ENCODE measurements at places on chromosomes 1 and 21.

- peak; percentile 49 for DNase-seq
Measured at GRCh38 chr1:179082999-179083335, 1.1 kb downstream of the TOR3A start.

GRCh38 chr1:110341146-110341871 lies 2.1 kb downstream of the RBM15 start:
- no peak for DNase-seq

GRCh38 chr1:177142010-177142409 lies 22.5 kb downstream of the ASTN1 start:
- DNase-seq = no peak

DNA sequence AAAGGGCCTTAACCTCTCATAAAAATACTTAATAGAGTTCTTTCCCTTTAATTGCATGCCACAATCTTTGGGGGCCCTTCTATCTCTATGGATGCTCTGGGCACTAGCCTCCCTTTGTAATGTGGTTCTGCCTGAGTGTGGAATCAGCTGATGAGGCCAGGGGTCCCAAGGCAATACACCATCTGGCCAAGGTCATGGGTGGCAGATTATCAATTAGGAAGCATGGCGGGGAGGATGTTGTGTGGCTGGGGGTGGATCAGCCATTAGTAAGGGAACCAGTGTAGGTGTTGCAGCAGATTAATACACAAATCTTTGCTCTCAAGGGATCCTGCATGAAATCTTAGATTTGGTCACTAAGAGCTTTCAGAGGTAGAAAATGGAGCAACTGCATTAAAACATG lies 35.3 kb downstream of the NHLH2 start:
- no peak for DNase-seq

DNA sequence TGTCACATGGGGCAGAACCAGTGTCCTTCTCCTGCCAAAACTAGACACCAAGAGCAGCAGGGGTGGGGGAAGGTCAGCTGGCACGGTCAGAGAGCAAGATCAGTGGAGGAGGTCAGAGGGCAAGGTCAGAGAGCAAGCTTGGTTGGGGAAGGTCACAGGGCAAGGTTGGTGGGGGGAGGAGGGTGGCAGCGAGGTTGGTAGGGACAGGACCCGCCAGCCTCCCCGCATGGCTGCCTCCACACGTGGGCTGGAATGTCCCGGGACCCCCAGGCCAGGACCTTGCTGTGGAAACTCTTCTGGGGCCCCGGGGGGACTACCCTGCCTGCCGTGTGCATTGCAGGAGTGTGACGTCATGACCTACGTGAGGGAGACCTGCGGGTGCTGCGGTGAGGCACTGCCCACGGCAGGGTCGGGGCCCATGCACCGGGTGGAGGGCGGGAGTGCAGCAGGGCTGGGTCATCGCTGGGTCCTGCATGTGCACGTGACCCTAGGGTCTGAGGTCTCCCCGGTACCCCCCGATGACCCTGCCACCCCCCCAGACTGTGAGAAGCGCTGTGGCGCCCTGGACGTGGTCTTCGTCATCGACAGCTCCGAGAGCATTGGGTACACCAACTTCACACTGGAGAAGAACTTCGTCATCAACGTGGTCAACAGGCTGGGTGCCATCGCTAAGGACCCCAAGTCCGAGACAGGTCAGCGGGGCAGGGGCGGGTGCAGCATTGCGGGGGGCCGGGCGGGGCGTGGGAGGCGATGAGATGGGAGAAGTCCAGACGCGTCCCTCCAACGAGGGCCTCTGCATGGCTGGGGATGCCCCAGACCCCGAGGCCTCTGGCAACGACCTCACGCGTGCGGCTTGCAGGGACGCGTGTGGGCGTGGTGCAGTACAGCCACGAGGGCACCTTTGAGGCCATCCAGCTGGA lies 27.3 kb downstream of the COL6A2 start:
- no peak for DNase-seq

- DNase-seq = no peak
Measured at GRCh38 chr1:67749263-67749843, 64.4 kb downstream of the GADD45A start.

GRCh38 chr1:52574594-52574993 lies 21.7 kb upstream of the TUT4 start:
- peak; percentile 91 for DNase-seq

GRCh38 chr1:226691247-226691646 lies 47.8 kb downstream of the ITPKB start:
- no peak for DNase-seq

- no peak for DNase-seq
Measured at GRCh38 chr1:205587581-205587980, 44.2 kb downstream of the ELK4 start.

GRCh38 chr21:21845901-21846300 lies 847.7 kb downstream of the NCAM2 start:
- no peak for DNase-seq

DNA sequence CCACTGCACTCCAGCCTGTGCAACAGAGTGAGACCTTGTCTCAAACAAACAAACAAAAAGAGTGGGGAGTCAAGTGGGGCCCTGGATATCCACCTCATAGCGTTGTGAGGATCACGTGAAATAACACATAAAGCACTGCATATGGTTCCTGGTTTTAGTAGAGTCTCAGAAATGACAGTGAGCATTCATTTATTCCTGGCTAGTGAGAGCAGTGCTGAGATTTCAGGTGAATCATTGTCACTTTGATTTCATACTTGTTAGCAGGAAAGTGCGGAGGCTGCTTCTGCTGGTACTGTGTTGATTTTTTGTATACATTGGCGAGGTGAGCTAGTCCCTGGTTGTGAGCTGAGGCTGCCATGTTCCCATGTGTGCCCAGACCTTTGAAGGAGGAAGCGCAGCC lies 22.9 kb downstream of the ARHGEF10L start:
- no peak for DNase-seq

DNA sequence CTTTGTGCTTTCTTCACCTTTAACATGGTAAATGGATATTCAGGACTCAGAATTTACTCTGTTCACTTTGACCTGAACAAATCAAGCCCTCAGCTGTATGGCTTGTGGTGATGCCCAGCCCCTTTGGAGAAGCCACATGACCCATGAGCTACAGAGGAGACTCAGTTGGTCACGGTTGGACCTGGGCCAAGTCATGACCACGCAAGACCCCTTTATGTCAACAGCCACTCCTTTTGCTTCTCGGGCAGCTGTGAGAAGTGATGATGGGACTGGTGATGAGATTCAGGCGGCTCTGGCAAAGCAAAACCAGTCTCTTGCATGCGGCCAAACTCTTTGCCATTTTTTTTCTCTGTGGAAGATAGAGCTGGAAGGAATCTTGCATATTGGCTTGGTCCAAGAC lies 96.5 kb upstream of the AJAP1 start:
- DNase-seq = no peak

- DNase-seq = peak; percentile 92
Measured at GRCh38 chr21:29145354-29145782, 14.9 kb downstream of the MAP3K7CL start.

DNA sequence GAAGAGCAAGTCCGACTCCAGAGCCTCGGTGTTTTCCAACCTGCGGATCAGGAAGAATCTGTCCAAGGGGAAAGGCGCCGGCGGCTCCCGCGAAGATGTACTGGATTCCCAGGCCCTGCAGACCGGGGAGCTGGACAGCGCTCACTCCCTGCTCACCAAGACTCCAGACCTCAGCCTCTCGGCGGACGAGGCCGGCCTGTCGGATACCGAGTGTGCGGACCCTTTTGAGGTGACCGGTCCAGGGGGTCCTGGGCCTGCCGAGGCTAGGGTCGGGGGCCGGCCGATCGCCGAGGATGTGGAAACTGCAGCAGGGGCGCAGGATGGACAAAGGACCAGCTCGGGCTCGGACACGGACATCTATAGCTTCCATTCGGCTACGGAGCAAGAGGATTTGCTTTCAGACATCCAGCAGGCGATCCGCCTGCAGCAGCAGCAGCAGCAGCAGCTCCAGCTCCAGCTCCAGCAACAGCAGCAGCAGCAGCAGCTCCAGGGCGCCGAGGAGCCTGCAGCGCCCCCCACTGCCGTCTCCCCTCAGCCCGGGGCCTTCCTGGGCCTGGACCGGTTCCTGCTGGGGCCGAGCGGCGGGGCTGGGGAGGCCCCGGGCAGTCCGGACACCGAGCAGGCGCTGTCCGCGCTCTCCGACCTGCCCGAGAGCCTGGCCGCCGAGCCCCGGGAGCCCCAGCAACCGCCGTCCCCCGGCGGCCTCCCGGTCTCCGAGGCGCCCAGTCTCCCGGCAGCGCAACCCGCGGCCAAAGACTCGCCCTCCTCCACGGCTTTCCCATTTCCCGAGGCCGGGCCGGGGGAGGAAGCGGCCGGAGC lies 827 bp downstream of the FMN2 start:
- DNase-seq = peak; percentile 71

DNA sequence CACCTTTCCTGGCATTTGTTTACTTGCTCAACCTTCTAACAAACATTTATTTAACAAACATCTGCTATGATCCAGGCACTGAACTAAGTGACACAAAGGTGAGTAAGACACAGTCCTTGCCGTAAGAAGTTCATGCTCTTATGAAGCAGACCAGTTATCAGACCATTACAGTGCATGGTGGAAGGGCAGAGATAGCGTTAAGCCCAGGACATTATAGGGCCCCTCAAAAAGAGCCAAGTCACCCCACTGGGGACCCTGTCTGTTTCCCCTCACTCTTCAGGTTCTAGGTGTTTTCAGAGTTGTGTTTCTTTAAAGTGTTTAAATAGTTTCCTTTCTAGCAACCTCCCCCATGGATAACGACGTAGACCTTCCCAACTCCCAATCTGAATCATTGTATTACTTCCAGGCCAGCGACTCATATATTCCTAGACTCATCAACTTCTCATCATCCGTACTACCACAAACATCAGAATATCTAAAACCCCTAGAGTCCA lies 39.3 kb downstream of the TCP10L start:
- peak; percentile 60 for DNase-seq

DNA sequence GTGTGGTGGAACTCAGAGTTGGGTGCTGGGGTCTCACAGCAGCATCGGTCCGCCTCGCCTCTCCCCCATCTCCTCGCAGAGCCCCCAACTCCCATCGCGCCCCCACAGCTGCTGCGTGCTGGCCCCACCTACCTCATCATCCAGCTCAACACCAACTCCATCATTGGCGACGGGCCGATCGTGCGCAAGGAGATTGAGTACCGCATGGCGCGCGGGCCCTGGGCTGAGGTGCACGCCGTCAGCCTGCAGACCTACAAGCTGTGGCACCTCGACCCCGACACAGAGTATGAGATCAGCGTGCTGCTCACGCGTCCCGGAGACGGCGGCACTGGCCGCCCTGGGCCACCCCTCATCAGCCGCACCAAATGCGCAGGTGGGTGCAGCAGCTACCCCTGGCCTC lies 24.2 kb downstream of the PTPRU start:
- no peak for DNase-seq

- DNase-seq = peak; percentile 17
Measured at GRCh38 chr1:44489481-44489880, 84.4 kb downstream of the RNF220 start.

GRCh38 chr21:31524140-31524539 lies 135.4 kb upstream of the SOD1 start:
- DNase-seq = no peak

- DNase-seq = no peak
Measured at GRCh38 chr1:17723684-17724083, 31.4 kb upstream of the ACTL8 start.

DNA sequence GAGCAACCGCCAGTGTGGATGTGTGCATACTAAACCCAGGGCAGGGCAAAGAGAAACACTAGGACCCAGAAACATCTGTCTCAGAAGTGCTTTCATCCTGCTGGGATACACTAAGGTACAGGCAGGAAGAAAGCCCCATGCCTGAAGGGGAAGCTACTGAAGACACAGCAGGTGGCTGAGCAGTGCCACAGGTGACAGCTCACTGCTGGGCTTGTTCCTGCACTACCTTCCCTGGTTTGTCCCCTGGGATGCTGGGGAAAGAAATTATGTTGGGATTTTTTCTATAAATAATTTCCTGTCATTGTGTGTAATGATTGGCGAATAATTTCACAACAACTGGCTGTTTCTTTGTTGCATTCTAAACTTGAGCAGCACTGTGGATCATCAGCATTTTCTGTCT lies 245.3 kb upstream of the RAB4A start:
- no peak for DNase-seq

GRCh38 chr1:229131243-229132105 lies 139.4 kb upstream of the RAB4A start:
- no peak for DNase-seq

DNA sequence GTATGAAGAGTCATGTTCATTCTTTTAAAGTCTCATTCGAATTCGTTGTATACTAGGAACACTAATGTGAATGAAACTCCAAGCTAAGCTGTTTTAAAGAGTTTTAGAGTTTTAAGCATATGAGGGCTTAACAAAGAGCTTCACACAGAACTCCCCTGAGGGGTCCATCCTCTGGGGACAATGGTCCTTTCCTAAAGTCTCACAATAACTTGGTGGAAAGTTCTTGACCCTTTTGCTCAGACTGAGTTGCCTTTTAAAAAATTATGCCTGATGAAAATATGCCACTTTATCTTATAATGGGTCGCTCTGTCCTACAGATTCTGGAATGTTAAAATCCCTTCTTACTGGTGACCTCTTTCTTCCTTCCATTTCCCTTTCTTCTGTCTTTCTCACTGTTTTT lies 64.3 kb downstream of the RGL1 start:
- DNase-seq = no peak

- no peak for DNase-seq
Measured at GRCh38 chr1:208551633-208552320, 307.6 kb upstream of the PLXNA2 start.

GRCh38 chr1:5704561-5705514 lies 287.4 kb downstream of the NPHP4 start:
- no peak for DNase-seq

GRCh38 chr1:30782361-30783255 lies 25.0 kb upstream of the LAPTM5 start:
- DNase-seq = peak; percentile 60

GRCh38 chr1:24385160-24385940 lies 28.2 kb downstream of the STPG1 start:
- peak; percentile 75 for DNase-seq

- no peak for DNase-seq
Measured at GRCh38 chr1:87588495-87588894, 259.8 kb downstream of the LMO4 start.

- DNase-seq = no peak
Measured at GRCh38 chr1:228763561-228763960, 28.3 kb downstream of the RHOU start.
